ENCODE measurements at places on chromosomes 1 and 21. TPM values are rescaled to one million over a fixed set of nuclear protein-coding genes. Genes with fewer than 3 reads are reported as not detected.

- DNase-seq = no peak
These were observed 144.7 kb downstream of the NEGR1 start for GRCh38 chr1:72137656-72138055.

SPRR4 gene
- total RNA-seq = not detected

- no peak for DNase-seq
These were observed 60.4 kb downstream of the ARHGEF10L start for GRCh38 chr1:17599954-17600300.

DNA sequence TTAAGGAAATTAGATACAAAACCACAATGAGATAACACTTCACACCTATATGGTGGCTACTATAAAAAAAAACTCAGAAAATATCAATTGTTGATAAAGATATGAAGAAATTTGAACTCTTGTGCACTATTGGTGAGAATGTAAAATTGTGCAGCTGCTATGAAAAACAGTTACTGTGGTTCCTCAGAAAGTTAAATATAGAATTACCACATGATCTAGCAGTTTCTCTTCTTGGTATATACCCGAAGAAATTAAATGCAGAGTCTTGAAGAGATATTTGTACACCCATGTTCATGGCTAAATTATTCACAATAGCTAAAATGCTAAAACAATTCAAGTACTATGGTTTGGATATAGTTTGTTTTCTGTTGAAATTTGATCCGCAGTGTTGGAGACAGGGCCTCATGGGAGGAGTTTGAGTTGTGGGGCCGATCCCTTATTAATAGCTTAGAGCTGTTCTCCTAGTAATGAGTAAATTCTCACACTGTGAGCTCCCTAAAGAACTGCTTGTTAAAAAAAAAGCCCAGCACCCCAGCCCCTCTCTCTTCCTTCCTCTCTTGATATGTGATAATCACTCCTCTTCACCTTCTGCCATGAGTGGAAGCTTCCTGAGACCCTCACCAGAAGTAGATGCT lies 1412.1 kb downstream of the PLA2G4A start:
- DNase-seq = no peak

LCE1F gene
- not detected for total RNA-seq

DNA sequence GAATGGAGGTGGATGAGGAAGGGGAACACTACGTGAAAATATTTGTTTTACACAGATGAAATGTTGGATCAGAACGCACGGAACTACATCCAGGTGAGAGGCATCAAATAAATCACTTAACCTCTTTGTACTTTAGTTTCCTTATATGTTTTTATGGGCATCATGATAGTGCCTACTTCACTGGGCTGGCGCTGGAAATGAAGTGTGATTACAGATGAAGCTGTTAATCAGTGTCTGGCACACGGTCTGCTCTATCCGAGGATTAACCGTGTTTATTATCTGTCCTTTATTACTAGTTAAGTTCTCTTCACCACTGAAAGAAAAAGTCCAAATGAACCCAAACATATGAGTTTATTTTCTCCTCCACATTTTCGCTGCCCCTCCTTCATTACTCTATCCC lies 96.0 kb upstream of the TRABD2B start:
- DNase-seq = no peak
